ENCODE measurements at places on chromosomes 6 and 20.

DNA sequence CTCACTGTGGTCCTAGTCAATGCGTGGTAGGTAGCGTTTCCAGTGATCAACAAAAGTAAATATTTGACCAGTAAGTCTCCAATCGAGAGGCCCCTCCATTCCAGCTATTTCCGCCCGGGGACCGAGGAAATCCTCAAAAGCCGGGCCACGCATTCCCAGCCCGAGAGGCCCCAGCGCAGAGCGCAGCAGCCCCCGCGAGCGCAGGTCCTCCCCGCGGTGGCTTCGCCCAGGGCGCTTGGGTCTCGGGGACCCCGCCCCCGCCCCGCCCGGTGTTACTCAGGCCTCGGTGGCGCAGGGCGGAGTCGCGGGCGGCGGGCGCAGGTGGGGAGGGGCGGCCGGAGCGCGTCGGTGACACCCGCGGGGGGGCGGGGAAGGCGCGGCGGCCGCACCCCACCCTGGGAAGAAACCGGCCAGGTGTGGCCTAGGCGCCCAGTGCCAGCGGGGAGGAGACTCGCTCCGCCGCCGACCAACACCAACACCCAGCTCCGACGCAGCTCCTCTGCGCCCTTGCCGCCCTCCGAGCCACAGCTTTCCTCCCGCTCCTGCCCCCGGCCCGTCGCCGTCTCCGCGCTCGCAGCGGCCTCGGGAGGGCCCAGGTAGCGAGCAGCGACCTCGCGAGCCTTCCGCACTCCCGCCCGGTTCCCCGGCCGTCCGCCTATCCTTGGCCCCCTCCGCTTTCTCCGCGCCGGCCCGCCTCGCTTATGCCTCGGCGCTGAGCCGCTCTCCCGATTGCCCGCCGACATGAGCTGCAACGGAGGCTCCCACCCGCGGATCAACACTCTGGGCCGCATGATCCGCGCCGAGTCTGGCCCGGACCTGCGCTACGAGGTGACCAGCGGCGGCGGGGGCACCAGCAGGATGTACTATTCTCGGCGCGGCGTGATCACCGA, at the start of gene DSP:
Gene DSP, plus strand, starts transcription at position 497 of the 890 bp plus-strand sequence. Its CDS starts 245 bp downstream, at position 742.
- no peak for DNase-seq

GRCh38 chr20:59027741-59028320, 4.3 kb downstream of the ATP5F1E start:
- DNase-seq: no peak

DNA sequence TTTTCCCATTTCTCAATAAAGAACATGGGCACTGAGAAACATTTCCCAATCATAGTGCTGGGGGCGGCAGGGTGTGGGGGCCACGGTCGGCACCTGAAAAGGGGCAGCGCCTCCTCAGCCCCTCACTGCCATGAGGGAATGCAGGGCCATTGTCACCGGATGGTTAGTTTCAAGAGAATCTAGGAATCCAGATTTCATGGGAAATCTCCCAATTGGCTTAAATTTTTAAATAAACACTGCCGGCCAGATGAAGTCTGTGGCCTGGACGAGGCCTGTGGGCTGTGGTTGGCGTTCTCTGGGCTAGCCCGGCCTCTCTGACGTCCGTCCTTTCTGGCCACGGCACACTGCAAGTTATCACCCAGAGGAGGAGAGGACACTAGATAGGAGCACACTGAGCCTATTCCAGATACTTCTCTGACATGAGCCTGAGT, 25.6 kb downstream of the MANBAL start:
- no peak for DNase-seq

- no peak for DNase-seq
Observed at GRCh38 chr6:35439308-35439707, 12.8 kb upstream of the FANCE start.

- DNase-seq: no peak
Observed at GRCh38 chr6:6006428-6007365, at the start of gene NRN1. TSS of gene NRN1 (minus strand) at chr6:6006925. CDS start at chr6:6006749, 176 bp downstream.

DNA sequence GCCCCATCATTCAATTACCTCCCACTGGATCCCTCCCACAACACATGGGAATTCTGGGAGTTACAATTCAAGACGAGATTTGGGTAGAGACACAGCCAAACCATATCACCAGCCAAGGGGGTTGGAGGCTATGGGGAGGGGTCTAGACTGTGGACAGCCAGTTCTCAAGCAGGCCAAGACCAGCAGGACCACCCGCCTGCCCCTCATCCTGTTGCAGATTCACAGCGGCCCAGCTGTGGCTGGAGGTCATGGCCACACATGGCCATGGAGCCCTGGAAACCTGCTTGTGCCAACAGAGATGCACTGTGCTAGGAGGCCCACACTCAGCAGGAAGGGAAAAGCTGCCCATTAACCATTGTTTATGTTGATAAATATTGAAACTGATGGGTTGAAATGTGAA, 240.5 kb downstream of the TTLL2 start:
- no peak for DNase-seq

DNA sequence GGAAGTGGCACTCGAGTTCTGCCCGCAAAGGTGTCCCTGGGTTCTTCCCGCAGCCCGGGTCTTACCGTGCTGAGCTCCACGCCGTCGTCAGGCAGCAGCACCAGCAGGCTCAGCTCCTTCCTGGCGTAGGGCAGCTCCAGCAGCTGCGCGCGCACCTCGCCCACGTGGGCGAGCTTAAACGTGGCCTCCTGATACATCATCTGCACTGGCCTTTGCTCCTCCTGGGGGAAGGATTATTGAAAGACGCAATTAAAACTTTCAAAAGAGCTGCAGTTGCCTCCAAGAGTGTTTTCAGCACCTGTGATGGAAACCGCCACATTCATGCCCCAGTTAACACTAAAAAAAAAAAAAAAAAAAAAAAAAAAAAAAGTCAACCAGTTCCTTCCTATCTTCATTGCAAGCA, 11.3 kb downstream of the SERPINB9 start:
- peak; percentile 27 for DNase-seq

DNA sequence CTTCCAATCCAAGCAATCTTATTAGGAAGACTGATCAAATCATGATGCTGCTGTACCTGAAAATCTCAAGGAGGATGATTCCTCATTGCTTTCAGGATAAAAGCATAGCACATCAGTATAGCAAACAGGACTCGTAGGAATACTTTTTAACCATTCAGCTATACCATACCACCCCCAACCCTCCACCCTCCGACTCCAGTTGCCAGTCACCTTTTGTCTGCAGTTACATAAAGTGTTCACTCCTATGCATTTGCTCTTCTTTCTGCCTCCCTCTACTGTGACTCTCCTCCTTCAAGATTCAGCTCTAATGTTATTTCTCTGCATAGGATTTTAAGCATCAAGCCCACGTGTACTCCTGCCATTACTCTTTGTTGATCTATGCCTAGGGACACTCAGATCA, 124.7 kb upstream of the KCNQ5 start:
- no peak for DNase-seq

GRCh38 chr6:121201105-121201504, 133.2 kb downstream of the TBC1D32 start:
- DNase-seq: no peak

GRCh38 chr6:159973951-159974350, 5.1 kb downstream of the IGF2R start:
- DNase-seq: no peak

- DNase-seq: no peak
Observed at GRCh38 chr6:53527249-53527765, 17.6 kb downstream of the GCLC start.

DNA sequence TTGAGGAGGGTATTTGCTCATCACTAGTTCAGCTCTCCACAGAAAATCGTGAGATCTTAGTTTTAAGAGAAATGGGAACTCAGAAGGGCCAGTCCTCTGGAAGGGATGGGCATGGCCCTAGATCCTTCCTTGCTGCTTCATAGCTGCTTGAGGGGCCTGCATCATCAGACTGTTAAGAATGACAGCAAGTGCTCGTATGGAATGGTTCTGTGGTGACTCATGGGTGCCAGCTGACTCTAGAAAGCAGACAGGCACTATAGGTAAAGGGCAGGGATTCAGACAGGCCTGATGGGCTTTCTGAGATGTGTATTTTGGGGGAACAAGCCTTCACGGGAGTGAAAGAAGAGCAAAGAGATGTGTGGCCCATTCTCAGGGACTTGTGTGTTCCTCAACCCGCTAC, 90.8 kb downstream of the MYLK4 start:
- no peak for DNase-seq

- DNase-seq: no peak
Observed at GRCh38 chr6:2432292-2432691, 186.9 kb upstream of the GMDS start.

- DNase-seq: peak; percentile 6
Observed at GRCh38 chr20:32779500-32780211, 17.5 kb downstream of the DNMT3B start.

DNA sequence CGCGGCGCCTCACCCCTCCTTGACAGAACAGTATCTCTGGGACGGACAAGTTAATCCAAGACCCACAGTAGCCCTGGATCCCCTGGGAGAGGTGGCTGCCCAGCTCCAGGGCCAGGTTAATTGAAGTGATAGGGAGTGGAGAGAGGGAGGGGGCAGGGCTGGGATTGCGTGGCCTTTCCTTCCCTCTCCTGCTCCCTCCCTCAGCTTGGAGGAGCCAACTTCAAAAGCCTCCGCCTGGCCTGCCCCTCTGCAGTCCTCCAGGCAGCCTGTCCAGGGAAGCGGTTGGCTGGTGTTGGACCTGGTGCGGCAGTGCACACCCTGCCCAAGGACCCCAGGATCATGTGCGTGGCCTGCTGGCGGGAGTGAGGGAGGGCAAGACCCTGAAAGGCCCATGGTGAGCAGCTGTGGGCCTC, at the start of gene C20orf204:
Gene C20orf204, plus strand, starts transcription at position 250 of the 413 bp plus-strand sequence. Its CDS starts 142 bp downstream, at position 392.
- DNase-seq: no peak

DNA sequence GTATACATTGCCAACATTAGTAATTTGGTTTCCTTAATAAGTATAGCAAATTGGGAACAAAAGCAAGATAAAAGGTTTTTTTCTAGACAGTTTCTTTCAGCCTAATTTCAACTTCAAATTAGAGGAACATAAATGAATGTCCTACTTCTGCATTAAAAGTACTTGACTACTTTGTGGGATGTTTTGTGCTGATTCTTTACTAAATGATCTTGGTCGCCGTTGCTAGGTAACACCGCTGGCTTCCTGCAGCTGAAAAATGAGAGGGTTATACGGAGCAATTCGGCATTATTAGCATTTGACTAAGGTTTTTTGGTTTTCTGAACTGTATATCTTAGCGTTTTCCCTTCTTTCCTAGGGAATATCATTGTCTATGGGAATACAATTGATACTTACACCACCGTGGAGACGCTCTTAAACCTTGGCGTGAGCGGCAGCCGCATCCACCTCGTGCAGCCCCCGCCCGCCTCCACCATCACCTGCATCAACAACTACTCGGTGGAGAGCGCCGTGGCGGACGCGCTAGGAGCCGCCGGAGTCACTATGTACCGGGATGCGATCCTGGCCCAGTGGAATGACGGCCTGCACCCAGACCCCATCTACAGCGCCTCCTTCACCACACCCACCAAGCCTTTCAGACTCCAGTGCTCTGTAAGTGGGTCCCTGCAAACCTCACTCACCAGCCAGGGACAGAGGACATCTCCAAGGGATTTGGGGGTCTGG, 90.9 kb upstream of the INSM1 start:
- DNase-seq: peak; percentile 41

GRCh38 chr20:33811776-33812151, 616 bp downstream of the CHMP4B start:
- no peak for DNase-seq

DNA sequence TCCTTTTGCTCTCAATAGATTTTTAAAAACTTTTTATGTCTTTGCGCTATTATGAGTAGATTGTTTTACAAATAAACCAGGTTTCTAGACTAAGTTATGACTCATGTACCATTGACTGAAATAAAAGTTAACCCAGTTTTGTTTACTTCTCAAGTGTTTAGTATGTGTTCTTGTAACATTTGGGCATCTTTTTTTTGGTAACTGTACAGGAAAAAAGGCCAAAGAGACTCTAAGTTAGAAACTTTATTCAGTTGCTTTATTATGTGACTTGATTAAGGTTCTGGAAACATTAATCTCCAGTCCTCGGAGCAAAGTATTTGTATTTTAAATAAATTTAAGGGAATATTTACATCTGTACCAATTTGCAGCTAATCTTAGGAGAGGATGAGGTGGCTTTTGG, 2.9 kb downstream of the NKAIN2 start:
- DNase-seq: no peak
